ENCODE measurements at places on chromosomes 12 and 14.

DNA sequence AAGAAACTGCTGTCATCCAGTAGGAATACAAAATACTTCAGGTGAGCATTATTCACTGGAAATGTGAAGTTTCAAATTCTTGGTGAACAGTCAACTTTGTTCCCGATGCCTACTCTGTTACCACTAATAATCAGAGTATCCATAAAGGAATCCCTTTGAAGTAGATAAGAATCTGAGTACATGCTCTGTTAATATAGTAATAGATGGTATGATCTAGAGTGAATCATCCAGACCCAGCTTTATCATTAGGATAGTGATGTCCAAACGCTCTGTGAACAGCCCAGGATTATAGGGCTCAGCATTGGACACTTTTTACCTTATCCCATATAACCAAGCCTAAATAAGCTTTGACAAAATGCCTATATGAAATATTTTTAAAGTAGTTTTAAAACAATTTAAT, 33.3 kb downstream of the PPP2R3C start:
- no peak for DNase-seq

DNA sequence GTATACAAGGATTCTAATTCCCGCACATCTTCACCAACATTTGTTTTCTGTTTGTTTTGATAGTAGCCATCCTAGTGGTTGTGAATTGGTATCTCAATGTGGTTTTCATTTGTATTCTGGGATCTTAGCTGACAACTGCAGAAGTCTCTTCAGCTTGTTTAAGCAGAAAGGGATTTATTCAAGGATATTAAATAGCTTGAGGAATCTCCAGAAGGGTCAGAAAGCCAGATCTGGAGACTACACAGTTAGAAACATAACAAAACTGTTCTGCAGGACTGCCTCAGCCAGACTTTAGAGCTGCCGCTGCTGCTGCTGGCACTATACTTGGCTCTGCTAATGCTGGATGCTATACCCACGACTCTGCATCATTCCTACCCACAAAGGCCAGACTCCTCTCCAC, 13.4 kb upstream of the CDKL1 start:
- DNase-seq: no peak

DNA sequence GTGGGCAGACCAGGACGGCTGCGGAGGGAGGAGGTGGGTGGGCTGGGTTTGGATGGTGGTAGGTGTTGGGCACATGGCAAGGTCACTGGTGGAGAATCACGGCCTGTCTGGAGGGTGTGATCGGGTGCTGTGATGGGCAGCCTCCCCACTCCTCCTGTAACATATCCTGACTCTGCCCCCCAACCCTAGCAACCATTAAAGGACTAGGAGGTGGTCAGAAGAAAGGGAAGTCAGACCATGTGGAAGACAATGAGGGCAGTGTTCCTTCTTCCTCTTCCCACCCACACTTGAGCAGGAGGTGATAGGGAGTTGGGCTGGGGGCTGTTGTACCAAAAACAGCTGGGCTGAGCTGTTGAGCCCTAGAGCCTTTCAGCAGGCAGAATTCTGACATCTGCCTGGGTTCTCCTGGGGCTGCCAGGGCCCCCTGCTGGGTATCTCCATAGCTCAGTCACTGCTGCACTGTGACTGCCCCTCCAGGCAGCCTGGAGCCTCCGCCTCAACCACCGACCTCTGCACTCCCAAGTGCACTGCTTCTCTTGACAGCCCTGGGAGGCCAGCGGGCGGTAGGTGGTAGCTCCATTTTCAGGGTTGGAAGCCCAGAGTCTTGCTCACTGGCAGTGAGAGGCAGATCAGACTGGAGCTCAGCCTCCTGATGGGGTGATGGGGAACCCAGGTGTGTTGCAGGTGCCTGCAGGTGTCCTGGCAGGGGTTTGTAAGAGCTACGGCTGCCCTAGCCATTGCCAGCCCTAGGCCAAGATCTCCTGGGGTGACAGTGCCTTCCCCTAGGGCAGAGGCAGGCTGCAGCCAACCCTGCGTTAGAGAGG, 15.4 kb downstream of the VASH1 start:
- DNase-seq: no peak

DNA sequence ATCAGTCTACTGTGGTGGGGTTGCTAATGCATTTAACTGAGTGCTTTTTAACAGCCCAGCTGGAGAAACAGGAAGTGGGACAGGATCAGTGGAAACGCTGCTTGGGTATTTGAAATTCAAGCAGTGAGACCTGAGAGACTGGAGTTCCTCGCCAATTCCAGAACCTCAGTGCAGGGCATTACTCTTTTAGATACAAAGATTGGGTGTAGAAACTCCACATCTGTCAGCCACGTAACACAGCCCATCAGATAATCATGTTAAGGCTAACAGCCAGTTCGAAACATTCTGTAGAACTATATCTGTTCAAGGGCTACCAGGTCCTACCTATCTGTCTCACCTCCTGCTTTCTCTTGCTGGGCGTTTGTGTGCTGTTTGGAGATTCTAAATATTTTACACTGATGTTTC, 45.5 kb downstream of the RAD52 start:
- no peak for DNase-seq

DNA sequence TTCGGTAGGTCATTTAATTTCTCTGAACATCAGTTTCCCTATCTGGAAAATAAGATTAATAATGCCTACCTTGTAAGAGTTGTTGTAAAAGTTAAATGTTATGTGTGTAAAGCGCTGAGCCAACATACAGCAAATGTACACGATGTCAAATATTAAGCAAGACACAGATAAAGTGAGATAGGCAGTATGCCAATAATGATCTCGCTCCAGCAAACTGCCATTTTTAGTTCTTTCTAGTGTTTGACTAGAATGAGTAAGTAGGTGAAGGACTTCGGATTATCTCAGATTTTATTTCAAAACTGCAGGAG, 840 bp downstream of the DHRS7 start:
- no peak for DNase-seq

- DNase-seq: no peak
These were observed at the start of gene DHH for GRCh38 chr12:49094160-49094974. Gene DHH (minus strand): TSS chr12:49094801. CDS start chr12:49094512, 289 bp downstream.

GRCh38 chr12:76340680-76341435, 7.4 kb downstream of the BBS10 start:
- no peak for DNase-seq

GRCh38 chr14:72714094-72714493, 179.8 kb downstream of the DPF3 start:
- DNase-seq: no peak

- no peak for DNase-seq
These were observed 41.8 kb upstream of the AEBP2 start for GRCh38 chr12:19397534-19397933.

DNA sequence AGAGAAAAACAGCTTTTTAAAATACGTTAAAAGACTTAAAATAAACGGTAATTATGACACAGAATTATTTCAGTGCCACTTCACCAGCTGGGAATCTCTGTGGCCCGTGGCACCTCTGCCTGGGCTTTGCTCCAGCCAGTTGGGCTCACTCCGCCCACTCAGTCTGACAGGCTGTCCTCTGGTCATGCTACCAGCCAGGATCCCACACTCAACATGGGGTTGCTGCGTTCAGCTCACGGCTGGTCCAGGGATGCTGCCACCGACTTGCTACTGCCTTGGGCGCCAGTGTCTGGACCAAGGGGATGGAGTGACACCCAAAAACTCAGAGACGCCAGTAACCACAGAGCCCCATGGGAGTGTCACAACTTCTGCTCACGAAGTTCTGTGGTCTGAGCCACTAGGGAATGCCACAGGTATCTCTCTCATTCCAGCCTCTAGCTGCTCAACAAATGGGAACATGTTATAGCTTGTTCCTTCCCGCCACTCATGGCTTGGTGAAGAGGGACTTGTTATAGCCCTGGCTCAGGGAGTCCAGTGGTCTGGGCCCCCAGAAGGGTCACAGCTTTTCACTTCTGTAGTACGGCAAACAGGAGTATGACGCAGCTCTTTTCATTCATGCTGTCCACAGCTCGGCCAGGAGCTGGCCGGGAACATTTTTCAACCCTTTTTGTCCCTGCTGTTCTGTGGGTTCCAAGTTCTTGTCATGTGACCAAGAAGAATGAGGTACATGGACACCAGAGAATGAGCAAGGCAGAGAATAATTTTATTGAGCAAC, 23.4 kb upstream of the ATXN7L3B start:
- no peak for DNase-seq

GRCh38 chr14:52049271-52049670, 19.6 kb downstream of the NID2 start:
- DNase-seq: no peak

- DNase-seq: no peak
These were observed 9.2 kb downstream of the DUSP6 start for GRCh38 chr12:89343127-89343526.

Data from cerebellar nuclear complex (tissue), 1 donor.